ENCODE measurements at places on chromosomes 1 and 21.
A peak's percentile ranks its signal among the peaks of the same experiment; 100 is the strongest.

GRCh38 chr1:29651684-29652665, 415.7 kb downstream of the PTPRU start:
- DNase-seq: no peak

DNA sequence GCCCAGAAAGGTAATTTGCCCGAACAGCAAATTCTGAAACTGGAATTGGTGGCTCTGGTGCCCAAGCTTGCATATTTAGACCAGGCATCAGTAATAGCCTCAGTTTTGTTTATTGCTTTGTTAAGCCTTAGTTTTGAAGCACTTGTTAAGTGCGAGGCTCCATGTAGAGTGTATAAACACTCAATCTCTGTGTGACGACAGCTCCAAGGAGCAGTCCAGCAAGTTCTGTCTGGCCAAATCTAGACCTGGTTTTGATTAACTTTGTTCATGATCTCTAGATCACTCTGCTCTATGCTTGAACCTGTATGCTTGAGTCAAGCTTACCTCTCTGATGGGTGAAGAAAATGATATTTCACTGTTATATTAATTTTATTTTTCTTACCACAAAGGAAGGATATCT, 37.4 kb downstream of the DOP1B start:
- DNase-seq: no peak

DNA sequence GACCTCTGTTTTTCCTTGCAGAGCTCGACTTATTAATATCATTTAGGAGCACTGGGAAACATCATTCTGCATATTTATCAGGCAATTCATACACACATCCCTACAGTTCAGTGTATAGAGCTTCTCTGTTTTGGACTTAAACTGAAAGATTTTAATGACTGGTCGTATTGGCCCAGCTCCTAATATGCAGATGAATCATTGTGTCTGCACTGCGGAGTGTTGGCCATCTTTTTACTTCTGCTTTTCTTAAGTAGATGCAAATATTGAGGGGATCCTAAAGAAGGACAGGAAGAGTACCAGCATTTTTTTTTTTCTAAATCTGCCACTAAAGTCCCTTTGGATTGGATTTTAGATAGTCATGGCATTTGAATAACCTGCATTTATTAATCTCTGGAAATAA, 154.8 kb downstream of the BACH1 start:
- no peak for DNase-seq

DNA sequence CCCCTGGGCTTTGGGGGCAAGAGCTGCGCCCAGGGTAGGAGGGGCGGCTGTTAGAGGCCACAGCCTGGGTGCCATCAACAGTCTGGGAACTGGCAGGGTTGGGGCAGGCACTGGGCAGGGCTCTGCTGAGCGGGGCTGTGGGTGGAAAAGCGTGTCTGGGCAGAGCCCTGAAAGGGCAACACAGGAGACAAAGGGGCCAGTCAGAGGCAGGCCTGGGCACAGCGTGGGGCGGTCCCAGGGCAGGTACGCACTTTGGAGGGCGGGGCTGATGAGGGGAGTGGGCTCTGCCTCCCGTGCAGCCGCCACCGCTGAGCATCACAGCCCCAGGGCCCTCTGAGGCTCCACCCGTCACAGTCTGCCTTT, 13.9 kb downstream of the CELSR2 start:
- no peak for DNase-seq

DNA sequence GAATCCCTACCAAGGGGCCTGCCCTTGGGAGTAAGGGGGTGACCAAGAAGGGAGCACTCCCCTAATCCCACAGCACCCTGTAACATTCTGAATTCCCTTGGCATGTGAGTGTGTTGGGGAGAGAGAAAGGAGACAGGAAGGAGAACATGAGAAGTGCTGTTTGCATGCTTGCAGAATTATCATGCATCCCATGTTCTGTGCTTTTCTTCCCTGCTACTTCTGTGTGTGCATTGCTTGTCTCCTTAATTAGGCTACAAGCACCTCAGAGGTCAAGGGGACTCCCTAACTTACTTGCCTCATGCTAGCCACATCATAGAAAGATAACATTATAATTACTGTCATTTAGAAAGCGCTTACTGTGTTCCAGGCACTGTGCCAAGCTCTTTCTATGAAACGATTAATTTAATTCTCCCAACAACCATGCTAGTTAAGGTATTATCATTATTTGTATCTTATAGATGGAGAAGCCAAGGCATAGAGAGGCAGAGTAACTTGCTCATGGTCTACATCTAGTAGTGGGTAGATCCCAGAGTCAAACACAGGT, 11.1 kb downstream of the NOS1AP start:
- peak; percentile 49 for DNase-seq

GRCh38 chr21:9758141-9758540, 763.2 kb upstream of the TPTE start:
- no peak for DNase-seq

DNA sequence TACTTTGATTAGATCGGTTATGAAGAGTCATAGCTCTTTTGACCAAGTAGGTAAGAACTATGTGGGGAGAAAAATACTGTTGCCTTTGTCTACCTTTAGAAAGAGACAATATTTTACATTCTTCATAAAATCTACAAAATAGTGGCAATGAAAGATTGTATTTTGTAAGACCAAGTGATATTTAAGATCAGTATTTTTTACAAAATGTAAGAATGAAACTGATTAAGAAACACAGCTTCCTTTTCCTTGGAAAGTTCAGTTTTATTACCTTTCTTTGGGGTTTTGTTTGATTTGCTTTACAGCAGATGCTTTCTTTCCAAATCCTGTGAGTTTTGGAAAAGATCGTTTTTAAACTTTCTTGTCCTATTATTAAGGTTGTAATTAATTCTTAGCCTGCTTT, 69.8 kb downstream of the SLC35A3 start:
- DNase-seq: peak; percentile 28

DNA sequence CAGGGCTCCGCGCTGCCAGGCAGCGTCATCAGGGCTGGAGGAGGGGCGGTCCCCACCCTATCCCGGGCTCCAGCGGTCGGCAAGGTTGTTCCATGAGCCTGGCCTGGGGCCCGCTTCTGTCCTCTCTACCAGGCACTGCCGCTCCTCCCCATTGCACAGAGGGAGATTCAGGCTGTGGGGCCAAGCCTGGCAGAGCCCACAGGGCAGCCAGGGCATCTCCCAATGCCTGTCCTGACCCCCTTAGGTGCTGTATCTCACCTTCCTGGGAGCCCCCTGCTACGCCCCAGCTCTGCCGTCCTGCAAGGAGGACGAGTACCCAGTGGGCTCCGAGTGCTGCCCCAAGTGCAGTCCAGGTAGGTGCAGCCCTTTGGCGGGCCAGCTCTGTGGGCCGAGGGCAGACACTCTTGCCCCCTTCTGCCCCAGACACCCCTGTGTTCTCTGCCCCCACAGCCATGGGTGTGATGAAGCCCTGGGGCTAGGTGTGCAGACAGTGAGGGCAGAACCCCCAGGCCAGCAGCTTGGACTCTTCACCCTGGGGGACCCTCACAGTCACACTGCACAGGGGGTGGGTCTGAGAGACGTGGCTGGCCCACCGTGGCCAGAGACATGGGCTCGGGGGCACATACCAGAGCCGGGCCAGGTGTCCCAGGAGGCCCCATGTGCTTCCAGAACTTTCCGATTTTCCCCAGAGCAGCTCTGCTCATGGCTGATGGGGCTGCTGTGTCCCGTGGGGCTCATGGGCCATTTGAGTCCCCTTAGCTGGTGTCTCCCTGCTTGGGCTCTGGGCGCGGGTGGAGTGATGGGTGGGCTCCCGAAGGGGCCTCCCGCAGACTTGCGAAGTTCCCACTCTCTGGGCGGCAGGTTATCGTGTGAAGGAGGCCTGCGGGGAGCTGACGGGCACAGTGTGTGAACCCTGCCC, 1.6 kb downstream of the TNFRSF14 start:
- DNase-seq: no peak

DNA sequence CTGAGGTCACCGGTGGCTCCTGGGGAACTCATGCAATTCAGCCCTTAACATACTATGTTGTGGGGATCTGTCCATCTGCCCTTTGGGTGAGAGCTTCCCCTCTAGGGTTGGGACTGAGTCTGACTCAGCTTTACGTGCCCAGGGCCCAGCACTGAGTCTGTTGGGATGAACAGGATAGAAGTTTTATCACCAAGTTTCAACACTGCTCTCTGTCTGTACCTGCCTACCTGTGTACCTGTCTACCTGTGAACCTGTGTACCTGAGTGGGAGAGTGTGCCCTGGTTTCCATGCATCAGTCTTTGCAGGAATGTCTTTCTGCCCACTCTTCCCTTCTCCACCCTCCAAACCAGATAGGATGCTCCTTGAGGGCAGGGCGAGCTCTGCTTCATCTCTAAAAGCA, 90.6 kb upstream of the POU3F1 start:
- DNase-seq: no peak

DNA sequence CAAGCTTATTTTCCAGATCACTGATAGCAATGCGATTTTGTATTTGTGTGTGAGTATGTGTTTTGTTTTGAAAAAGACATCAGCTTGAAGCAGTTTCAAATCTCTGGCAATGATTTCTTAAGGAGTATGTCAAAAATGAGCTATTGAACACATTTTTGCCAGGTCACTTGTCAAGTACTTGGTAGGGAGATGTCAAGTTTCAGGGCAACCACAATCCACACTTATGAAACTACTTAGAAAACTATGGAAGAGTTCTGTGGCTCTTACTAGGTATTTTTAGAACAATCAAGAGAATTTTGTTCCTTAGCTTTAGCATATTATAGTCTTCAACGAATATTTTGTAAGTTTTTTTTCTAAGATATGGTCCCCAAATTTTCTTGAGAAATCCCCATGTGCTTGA, 318.8 kb upstream of the ZRANB2 start:
- DNase-seq: no peak

DNA sequence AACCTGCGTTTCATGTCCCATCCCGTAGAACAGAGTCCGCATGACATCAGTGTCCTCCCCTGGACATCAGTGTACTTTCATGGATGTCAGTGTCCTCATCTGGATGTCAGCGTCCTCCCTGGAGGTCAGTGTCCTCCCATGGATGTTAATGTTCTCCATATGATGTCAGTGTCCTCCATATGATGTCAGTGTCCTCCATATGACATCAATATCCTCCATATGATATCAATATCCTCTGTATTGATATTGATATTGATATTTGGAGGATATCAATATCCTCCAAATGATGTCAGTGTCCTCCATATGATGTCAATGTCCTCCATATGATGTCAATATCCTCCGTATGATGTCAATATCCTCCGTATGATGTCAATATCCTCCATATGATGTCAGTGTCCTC, 284.9 kb downstream of the AJAP1 start:
- peak; percentile 6 for DNase-seq

DNA sequence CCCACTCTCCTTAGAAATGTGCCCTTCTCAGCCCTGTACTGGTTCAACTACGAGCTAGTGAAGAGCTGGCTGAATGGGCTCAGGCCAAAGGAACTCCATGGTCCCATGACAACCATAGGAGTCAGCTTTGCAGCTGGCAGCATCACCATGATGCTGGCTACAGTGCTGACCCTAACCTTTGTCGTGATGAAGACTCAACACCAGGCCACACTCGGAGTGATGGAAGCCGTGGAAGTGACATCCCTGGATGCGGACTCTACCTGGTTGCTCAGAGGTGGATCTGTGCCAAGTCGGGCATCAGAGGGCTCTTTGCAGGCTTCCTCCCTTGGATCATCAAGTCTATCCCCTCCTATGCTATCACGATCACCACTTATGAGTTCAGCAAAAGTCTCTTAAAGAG, 11.6 kb downstream of the KDM5B start:
- DNase-seq: no peak

GRCh38 chr1:227744668-227745067, 9.4 kb downstream of the SNAP47 start:
- DNase-seq: no peak

DNA sequence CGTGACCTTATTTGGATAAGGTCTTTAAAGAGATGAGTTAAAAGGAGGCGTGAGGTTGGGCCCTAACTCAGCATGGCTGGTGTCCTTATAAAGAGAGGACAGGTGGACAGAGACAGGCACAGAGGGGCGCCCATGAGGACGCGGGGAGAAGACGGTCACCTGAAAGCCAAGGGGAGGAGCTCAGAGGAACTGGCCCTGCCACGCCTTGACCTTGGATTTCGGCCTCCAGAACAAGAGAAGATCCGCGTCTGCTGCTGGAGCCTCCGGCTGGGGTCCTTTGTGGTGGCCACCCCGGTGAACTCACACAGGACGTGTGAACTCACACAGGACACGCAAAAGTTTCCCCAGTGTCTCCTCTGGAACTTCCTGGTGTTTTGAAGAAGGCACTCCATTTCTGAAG, 122.7 kb downstream of the SIK1 start:
- DNase-seq: no peak

GRCh38 chr1:33185541-33185940, 3.7 kb upstream of the TRIM62 start:
- DNase-seq: no peak

DNA sequence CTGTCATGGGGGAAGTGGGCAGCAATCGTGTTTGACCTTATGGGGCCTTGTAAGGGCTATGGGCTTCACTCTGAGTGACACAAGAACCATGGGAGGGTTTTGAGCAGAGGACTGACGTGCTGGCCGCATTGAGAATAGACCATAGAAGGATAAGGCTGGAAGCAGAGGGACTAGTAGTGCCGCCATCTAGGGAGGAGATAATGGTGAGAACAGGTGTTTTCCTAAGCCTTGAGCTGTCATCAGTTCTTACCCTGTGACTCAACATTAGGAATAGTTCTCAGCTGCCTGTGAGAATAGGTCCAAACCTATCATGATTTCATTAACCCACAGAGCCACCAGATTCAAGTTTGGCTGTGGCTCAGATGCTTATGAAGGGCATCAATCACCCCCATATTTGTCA, 228.5 kb downstream of the CACNA1E start:
- no peak for DNase-seq

DNA sequence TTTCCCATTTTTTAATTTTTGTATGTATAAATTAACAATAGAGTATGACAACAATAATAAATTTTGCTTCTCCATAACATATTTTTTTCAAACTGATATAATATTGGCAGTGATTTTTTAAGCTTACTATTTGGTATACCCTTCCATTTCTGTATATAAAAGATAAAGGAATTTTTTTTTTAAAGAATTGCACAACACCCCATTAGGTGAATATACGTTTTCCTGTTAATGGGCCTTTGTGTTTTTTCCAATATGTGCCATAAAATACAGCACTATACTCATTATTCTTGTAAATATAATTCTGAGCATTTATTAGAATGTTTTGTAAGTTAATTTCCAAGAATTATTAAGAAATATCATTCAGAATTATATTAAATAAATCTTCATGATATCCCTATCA, 515.2 kb upstream of the RGS18 start:
- no peak for DNase-seq

DNA sequence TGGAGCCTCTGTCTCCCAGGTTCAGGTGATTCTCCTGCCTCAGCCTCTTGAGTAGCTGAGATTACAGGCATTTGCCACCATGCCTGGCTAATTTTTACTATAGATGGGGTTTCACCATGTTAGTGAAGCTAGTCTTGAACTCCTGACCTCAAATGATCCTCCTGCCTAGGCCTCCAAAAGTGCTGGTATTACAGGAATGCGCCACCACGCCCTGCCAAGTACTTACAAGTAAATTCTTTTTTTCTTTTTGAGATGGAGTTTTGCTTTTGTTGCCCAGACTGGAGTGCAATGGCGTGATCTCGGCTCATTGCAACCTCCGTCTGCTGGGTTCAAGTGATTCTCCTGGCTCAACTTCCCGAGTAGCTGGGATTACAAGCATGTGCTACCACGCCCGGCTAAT, 42.5 kb downstream of the RPRD2 start:
- DNase-seq: no peak

- DNase-seq: no peak
Observed at GRCh38 chr1:204520834-204521709, 4.9 kb downstream of the MDM4 start.

All from endothelial cell of umbilical vein (primary cell).